Fibroblast of skin of back (primary cell): ENCODE measurements at places on chromosomes 1 and 21.

- peak; percentile 37 for DNase-seq
Observed at GRCh38 chr21:43702785-43703034, 16.2 kb upstream of the PDXK start.

- DNase-seq = no peak
Observed at GRCh38 chr1:43947061-43947873, 517 bp downstream of the IPO13 start.

DNA sequence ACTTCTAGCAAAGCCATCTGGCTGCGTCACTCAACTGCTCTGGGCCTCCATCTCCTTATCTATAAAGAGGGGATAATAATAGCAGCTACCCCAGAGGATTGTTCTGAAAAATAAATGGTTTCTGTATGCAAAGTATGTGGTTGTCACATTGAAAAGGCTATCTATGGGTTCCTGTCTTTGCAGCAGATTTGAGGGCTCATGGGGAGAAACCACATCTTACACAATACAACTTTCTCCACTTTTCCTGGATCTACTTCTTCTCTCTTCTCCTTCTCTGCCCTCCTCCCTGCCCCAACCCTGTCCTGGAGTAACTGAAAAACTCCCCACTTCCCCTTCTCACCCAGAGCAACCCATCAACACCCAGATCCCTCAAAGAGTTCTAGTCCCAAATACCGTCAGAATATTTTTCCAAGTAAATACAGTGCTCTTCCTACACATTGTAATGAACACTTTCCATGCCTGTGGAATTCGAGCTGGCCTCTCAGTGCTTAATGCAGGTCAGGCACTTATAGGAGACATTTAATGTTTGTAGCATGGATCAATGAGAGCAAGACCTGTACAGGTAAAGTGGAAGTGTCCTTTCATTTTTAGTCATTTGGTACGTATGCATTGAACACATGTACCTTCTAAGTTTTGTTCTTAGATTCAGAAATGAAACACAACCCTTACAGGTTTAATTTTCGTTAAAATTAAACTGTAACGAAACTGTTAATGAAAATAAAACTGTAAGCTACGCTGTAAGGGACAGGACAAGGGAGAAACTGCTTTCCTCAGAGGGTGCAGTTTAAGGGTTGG, 131.9 kb downstream of the AK5 start:
- no peak for DNase-seq

- peak; percentile 98 for DNase-seq
Observed at GRCh38 chr1:183234660-183235476, 48.8 kb downstream of the LAMC2 start.

GRCh38 chr1:34842952-34843371, 16.6 kb downstream of the SMIM12 start:
- no peak for DNase-seq

DNA sequence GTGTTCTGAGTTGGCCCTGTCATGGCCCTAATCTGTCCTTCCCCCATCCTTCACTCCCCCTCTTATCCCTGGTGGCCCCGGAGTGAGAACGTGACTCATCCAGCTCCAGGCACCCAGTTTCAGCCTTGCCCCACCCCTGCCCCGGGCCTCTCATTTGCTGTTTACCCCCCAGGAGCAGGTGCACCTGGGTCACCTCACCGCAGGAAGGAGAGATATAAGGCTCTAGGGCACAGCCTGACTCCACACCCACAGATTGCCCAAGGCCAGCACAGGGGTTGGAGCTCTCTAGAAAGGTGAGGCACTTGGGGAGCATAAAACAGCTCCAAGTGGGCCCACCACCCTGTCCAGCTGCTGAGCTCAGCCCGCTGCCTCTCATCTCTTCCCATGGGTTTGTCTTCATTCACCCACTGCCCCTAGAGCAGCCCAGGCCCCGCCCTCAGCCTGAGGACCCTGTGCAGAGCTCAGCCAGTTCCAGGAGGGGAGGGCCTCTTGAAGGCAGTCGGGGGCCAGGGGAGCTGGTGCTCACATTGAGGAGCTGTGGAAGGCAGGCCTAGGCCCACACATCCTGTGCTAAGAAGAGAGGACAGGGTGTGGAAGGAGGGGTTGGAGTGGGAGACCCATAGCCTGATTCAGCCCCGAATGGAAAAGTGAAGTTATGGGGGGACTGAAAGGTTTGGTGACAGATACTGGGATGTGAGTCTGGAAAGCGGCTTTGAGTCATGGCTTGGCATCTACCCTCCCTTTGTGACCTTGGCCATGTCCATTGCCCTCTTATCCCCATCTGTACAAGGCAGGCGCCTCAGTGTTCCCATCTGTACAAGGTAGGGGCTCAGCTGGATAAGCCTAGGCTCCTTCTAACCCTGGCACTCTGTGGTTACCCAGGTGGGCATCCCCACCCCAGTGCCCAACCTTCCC, 16.1 kb upstream of the GPR37L1 start:
- no peak for DNase-seq

GRCh38 chr21:36710729-36711048, 11.8 kb downstream of the SIM2 start:
- DNase-seq = no peak
